ENCODE measurements at places on chromosomes 2 and 18. TPM values are rescaled to one million over a fixed set of nuclear protein-coding genes. Genes with fewer than 3 reads are reported as not detected.

VSNL1 gene
- total RNA-seq: 6.1 TPM

TTN gene
- 0.34 TPM for total RNA-seq

ECEL1 gene
- total RNA-seq: 2.3 TPM

FAM98A gene
- total RNA-seq: 38.9 TPM

ALK gene
- 9.6 TPM for total RNA-seq

ZDBF2 gene
- 47.5 TPM for total RNA-seq

ERFE gene
- total RNA-seq: 12.2 TPM

IL1R2 gene
- total RNA-seq: not detected

PARD3B gene
- total RNA-seq: 0.66 TPM

ASIC4 gene
- total RNA-seq: 5.4 TPM

MC5R gene
- total RNA-seq: not detected

CCDC121 gene
- 5.3 TPM for total RNA-seq

TCF23 gene
- total RNA-seq: not detected

AP1S3 gene
- total RNA-seq: 3.1 TPM

CHMP1B gene
- total RNA-seq: 56.1 TPM

LIMS2 gene
- 0.29 TPM for total RNA-seq

LDLRAD4 gene
- total RNA-seq: 0.29 TPM

DLGAP1 gene
- total RNA-seq: 13.6 TPM

OTX1 gene
- total RNA-seq: 0.15 TPM

SCN7A gene
- total RNA-seq: 0.32 TPM

CCDC68 gene
- total RNA-seq: not detected

Data from glutamatergic neuron (in vitro differentiated cells).